Stimulated activated CD8-positive, alpha-beta memory T cell treated with anti-CD3 and anti-CD28 coated beads, Interleukin-7, amount 100 ng/mL, for 1 hour (primary cell): ENCODE measurements at places on chromosomes 7 and 10.

DNA sequence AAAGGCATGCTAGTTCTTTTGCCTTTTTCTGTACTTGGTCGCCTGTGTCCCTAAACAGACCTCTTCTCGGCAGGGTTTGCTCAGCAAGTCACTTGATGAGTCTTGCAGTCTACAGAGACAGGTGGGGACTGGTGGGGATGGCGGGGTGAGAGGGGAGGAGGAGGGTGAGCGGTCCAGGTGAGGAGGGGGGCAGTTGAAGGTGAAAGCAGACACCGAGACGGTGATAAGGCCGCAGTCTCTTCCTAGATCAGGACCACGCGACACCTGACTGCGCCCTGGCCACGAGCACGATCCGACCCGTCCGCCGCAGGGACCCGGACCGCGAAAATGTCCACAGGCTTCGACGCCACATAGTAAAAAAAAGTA, 566 bp downstream of the ASNS start:
- DNase-seq: no peak

DNA sequence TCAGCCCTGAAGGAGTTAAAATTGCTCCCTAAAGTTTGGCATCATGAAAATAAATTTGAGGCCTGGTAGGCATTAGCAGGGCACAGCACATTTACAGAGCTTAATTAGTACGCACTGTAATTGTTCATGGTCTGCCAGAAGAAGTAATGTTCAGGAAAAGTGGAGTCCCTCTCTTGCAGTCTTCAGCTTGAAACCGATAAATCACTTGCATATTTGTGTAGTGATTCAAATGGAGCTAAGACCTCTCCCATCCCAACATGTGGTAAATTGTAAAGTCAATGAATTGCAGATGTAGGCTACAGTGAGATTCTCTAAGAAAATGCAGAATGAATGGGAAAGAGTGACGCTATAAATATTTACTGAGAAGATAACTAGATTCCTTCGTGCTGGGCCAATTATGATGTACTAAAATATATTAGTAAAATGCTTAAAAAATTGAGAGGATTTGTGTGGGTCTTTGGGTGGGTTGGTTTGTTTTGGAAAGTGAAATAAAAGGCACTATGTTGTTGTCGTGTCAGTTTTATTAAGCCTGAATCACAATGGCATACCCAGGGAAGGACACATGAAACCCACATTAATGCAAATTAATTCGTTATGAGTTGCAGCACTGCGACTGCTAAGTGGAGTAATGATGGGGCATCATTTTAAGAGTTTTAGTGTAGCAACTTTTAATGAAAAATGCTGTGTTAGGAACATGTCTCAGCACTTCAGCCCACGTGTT, 8.4 kb downstream of the TCF7L2 start:
- DNase-seq: no peak

GRCh38 chr7:50212666-50213621, 91.6 kb upstream of the IKZF1 start:
- no peak for DNase-seq

DNA sequence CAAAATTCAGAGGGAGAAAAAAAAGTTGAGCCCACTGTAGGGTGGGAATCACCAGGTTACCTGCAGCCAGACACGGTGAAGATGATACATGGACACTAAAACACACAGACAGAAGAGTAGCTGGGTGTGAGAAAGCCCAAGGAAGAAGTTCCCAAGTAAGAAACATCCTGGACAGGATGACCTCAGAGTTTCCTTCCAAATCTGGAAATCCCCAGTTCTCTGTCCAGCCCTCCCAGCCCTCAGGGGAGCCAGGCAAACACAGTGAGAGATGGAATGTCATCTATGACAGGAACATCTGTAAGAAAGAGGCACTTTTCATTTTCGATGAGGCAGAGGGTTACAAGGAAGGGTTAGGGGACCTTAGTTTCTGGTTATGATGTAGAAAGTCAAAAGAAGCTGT, 125.1 kb upstream of the LYZL1 start:
- no peak for DNase-seq

- DNase-seq: no peak
These were observed 4.7 kb downstream of the ZNF775 start for GRCh38 chr7:150383710-150384397.

DNA sequence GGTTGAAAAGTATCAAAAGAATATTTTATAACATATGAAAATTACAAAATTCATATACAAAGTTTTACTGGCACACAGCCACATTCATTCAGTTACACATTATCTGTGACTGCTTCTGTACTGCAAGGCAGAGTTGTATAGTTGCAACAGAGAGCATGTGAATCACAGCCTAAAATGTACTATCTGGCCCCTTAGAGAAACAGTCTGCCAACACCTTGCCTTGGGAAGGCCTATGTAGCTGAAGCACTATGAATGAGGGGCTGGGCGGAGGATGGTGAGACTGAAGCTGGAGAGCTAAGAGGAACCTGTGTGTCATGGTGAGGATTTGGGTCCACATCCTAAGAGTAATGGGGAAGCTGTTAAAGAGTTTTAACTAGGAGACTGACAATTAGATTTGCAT, 35.7 kb downstream of the PDZD8 start:
- no peak for DNase-seq

DNA sequence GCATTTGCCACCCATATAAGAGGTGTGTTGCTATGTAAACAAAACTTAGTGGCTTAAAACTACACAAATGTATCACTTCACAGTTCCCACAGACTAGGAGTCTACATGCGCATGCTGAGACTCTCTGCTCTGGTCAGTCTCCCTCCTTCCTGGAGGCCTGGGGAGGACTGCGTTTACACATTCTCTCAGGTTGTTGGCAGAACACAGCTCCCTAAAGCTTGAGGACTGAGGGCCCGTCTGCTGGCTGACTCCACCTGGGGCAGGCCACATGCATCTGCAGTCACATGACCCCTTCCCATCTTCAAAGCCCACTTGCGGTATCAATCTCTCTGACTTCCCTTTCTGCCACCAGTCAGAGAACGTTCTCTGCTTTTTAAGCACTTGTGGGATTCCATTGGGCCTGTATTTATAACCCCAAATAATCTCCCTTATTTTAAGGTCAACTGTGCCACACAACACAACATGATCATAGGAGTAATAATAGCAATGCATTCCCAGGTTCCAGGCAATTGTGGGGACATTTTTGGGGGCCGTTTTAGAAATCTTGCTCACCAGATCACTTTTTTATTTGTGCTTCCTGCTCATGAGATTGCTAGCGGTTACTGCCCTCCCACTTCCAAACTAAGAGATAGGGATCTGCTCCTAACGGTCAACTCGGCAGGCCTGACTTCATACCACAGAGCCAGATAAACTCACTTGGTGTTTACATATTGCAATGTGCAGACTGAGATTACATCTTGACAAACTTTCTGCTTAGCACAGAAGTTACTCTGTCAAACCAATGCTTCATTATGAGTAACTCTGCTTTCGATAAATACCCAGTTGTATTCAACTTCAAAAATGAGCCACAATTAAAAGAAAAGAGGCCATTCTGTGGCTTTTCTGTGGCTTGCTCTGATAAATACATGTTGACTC, 96.3 kb downstream of the ALOX5 start:
- peak; percentile 16 for DNase-seq

- no peak for DNase-seq
These were observed 337.0 kb downstream of the CRPPA start for GRCh38 chr7:16084370-16084769.
